Left cardiac atrium (tissue), 4 donors: ENCODE measurements at places on chromosomes 11 and 22. TPM values are rescaled to one million over a fixed set of nuclear protein-coding genes. Genes with fewer than 3 reads are reported as not detected.

DNA sequence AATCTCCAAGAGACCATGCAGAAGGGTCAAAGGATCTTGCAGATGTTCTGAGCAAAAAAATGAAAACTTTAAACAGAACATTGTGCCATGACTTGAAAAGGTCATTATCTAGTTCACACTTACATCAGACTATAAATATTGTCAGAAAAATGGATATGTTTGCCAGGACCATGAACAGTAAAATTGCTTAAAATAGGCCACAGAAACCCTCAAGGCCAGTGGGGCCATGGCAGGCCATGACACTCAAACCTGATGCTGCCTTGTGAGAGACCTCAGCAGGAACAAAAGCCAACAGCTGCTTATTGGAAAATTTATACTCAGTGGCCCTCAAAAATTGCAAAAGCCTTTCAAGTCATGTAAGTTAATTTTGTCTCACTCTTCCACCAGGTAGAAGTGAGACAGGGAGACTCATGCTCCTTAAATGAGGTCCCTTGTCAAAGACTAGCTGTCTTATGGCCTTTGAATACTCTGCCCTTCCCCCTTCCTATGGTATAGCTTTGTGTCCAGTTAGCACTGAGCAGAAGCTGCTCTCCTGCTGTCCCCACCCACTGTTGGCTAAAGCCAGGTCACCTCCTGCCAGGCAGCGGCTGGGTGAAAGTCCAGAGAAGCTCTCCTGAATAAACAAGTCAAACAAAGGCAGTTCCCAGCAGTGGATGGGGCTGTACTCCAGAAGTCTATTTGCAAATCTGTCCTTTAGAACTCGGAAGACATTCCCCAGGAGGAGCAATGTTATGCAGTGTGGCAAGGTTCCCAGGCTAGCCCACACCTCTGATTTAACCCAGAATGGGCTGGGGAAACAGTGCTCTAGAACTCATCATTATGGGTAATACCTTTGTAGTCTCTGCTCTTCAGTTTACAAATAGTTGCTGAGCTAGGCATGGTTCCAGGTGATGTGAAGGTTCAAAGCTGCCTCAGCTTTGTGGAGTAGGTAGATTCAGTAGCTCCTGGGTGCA, 21.4 kb downstream of the ADM start:
- peak; percentile 36 for DNase-seq

Gene GDPD4
- total RNA-seq, result not detected

Gene CTSW
- 0.99 TPM for total RNA-seq

DNA sequence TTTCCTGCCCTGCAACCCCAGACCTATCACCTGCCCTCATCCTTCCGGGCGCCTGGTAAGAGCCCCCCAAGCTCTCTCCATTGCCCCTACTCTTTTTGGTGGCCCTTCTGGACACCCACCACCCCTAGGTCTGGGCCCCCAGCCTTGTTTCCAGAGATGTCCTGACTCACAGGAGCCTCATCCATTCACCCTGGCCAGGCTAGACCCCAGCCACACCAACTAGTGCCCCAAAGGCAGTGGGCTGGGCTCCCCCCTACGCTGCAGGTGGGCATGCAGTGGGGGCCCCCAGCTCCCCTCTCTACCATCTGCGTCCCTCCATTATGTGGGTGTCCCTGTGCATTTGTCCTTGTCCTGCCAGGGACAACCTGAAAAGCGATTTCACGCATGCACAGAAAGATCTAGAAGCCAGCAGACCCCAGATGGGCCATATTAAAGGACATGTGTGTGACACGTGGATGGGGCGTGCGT, 1.4 kb downstream of the MRGPRF start:
- DNase-seq, result no peak

Gene APOA4
- total RNA-seq, result not detected

DNA sequence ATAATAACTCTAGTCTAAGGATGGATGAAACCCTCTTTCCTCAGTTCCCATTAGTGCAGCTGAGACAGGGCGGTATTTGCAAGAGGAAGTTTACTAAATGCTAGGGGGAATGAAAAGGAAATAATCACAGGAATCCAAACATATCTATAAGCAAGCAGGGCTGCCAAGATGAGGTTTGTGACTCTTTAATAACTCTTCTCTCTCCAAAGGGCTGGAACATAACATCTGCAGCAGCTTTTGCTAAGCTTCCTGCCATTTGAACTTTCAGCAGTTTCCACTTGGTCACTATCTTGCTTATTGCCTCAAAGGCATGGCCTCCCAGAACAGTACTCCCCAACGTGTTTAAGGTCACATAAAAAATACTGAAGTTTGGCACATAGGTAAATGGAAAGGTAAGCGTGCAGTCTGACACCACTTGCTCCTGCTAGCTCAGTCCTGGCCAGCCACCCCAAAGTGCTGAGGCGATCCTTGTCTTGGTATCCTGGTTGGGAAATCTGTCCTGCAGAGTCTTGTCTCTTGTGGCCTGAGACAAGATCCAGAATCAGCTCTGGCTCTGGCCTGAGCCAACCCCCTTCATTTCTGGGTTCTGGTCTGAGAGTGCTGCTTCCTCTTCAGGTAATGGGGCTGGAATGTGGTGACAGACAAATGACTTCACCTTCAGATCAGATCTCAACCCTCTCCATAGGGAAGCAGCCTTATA, 81.8 kb downstream of the KCNC1 start:
- DNase-seq, result no peak

DNA sequence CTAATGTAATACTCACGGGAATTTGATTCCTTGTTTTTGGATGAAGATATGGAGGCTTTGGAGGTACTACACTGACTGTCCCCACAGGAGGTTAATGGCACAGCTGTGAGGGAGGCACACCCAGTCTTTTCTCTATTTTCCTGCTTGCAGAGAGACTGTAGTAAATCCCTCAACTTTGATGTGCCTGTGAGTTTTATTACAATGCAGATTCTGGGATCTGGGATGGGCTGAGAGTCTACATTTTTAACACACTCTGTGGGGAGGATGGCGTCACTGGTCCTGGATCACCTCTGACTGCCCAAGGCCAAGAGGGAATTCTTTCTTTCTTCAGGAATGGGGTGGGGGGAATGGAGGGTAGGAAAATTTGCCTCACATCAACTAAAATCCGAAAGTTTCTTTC, 80.2 kb upstream of the NTM start:
- no peak for DNase-seq

Gene OR8A1
- not detected for total RNA-seq

GRCh38 chr11:94151903-94152677, 23.4 kb downstream of the PANX1 start:
- peak; percentile 46 for DNase-seq

DNA sequence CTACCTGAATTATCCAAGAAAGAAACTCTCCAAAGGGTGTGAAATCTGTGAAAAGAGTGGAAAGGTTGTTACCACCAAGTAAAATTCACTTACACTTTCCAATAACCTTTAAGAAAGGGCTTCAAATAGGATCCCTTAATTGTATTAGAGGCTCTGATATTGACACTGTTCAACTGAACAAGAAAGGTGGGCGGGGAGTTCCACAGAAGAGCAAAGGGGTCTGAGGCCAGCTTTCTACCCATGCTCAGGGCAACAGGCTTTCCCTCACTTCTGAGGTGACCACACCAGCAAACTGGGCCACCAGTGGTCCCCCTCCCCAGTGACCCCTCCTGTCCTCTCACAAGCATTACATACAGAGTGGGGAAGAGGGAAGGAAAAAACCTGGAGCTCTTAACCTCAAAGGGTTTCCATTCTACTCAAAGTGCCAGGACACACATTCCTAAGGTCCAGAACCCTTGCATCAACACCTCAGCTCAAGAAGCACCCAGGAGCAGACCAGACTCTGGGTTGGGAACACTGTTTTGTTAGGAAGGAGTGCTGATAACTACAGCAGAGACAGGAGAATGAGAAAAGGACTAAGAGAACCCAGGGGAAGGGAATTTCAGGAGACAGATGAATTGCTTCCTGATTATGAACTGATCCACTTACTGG, 71.6 kb upstream of the AKIP1 start:
- no peak for DNase-seq

DNA sequence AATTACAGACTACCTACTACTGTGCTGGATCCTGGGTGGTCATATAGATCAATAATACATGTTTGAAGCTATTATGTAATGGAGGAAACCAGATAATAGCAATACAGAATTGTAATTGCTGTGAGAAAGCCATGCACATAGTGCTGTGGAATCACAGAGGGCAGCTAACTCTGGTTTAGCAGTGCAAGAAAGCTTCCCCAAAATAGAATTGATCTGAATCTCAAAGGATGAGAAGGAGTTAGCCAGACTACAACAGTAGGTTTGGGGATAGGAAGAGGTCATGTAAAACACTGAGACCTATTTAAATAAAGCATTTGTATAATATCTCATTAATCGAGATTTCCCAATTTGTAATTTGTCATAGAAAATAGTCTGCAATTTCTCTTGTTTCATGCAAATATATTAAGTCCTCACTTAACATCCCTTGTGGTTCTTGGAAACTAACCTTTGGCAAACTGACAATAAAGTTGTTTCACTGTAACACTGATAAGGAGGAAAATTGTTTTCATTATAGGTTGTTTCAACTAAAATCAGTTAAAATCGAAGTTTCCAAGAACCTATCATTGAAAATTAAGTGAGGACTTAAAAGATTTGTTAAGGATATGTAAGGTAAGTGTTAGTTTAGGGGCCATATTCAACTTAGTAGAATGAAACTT, 7.6 kb downstream of the C11orf58 start:
- DNase-seq, result no peak

Gene SSTR3
- not detected for total RNA-seq

Gene UPK3A
- not detected for total RNA-seq

Gene ZNRF3
- total RNA-seq, result 5.2 TPM

Gene GAL3ST1
- total RNA-seq, result 0.39 TPM

- DNase-seq, result peak; percentile 23
These were observed 7.7 kb downstream of the ARAP1 start for GRCh38 chr11:72744474-72744873.

GRCh38 chr11:128741916-128742315, 48.0 kb downstream of the FLI1 start:
- DNase-seq, result no peak

Gene CHRM1
- not detected for total RNA-seq

DNA sequence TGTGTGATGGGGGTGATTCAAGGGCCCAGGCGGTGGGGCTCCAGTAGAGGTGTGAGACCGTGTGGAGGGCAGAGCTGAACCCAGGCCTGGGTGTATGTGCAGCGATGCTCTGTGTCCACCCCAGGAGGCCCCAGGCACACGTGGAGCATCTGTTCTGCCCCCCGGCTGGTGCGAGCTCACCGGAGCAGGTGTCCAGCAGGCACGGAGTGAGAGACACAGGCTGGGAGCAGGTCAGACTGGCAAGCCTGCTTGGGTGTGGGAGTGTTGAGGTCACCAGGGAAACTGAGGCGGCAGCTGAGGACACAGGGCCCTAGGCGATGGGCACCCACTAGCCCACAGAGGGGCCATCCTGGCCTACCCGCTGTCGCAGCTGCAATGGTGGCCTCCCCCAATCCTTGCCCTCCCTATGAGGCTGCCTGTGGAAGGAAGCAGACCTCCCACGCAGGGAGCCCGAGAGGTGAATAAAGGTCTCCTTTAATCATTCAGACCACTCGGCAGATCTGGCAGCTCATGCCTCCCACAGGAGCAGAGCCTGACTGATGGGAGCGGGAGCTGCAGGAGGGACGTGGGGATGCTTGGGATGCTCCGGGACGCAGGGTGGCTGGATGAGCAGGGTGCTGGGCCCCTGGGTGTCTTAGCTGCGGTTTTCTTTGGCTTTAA, 1165.1 kb downstream of the BRD1 start:
- no peak for DNase-seq

Gene RBMXL2
- not detected for total RNA-seq

DNA sequence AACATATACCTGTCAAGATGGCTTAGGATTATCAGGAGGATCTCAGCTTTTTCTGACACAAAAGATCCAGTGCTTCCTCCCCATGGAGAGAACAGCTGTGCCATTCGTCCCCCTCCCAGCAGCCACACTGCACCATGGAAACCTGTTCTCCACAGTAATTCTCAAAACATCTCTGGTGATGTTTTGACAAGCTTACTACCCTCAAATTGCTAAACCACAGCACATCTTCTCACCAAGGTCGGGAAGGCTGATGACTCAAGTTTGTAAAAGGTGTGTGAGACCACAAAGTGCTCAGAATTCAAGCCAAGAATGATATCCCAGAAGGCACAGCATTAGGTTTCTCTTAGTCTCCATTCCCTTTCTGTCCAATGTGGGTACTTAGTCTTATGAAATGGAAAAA, 3.9 kb upstream of the RAB38 start:
- no peak for DNase-seq

- no peak for DNase-seq
These were observed 11.5 kb downstream of the PMM1 start for GRCh38 chr22:41578114-41578513.

GRCh38 chr22:37775785-37776638, 31.7 kb upstream of the GCAT start:
- no peak for DNase-seq

Gene CCDC134
- total RNA-seq, result 4.9 TPM

Gene SLC22A8
- total RNA-seq, result not detected

- DNase-seq, result no peak
These were observed 823 bp upstream of the MUC15 start for GRCh38 chr11:26572770-26573402.

Gene ZNF280A
- not detected for total RNA-seq

DNA sequence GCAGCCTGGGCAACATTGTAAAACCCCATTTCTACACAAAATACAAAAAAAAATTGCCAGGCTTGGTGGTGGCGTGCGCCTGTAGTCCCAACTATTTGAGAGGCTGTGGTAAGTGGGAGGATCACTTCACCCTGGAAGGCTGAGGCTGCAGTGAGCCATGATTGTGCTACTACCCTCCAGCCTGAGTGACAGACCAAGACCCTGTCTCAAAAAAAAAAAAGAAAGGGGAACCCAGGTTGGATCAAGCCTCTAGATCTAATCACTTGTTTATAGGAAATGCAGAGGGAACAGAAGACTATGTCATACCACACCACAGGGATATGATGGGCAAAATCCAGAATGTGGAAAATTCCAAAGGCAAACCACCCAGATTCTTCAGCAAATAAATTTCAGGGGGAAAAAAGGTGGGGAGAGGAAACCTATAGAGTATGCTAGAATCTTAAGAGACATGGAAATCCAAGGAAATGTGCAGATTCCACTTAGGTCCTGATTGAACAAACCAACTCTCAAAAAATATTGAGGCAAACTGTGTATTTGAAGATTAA, 16.5 kb upstream of the MALAT1 start:
- DNase-seq, result peak; percentile 3

DNA sequence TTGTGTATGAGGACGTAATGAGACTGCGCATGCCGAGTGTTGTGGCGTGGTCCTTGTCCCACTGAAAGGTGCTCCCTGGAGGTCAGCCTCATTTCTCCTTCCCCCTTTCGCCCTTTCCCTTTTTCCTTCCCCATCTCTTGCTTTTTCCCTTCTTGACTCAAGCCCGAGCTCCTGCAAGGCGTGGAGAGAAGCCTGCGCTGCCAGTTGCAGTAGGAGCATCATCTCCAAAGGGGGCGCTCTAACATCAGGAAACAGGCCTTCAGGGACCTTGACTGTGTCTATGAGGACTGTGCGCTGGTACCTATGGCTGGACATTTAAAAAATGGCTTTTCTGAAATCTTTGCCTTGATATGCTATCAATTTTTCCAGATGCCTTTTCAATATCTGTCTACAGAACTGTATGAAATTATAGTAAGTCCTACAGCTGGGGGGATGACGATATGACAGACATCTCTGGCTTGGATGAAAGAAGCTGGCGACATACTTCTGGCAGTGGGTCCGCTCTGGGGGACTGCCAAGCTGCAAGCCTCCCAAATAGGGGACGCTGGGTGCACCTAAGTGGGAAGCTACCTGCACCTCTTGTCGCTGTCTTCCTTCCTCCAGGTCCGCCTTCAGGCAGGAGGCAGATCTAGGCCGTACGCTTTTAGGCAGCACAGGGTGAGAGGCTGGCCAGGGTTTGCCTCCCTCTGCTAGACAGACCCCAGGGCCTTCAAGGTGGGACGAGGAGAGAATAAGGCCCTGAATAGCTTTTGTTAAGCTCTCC, 96.5 kb downstream of the NXPE2 start:
- peak; percentile 30 for DNase-seq

Gene CHCHD10
- 1,106 TPM for total RNA-seq
